ENCODE measurements at places on chromosomes 4 and X.

GRCh38 chr4:176981551-176981950, 188.8 kb upstream of the VEGFC start:
- DNase-seq = no peak

DNA sequence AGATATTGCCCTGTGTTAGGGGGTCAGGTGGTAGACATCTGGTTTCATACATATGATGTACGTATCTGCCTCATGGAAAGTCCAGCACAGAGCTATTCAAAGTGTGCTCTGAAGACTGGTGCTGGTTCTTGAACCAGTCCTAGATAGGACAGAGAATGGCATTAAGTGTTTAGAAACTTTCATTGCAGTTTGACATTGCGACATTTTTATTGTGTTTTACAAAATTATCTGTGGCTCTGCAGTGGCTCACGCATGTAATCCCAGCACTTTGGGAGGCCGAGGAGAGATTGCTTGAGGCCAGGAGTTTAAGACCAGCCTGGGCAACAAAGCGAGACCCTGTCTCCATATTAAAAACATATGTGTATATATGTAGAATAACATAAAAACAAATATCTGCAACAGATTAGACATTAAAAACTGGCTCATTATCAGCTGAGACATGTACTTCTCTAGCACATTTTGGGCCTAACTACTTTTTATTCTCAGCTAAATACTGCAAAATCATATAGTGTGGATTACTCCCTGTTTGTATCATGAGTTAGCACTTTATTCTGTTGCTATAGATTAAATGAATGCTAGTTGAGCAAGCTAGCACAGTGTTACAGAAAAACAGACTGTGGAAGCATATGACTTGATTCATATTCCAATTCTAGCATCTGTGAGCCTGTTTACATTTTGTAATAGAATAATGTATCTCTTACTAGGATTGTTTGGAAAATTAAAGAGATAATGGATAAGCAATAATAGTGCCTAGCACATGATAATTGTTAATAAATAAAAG, 57.1 kb downstream of the USP9X start:
- DNase-seq = no peak

- DNase-seq = no peak
Observed at GRCh38 chr4:60581919-60582536, 618.1 kb upstream of the ADGRL3 start.

DNA sequence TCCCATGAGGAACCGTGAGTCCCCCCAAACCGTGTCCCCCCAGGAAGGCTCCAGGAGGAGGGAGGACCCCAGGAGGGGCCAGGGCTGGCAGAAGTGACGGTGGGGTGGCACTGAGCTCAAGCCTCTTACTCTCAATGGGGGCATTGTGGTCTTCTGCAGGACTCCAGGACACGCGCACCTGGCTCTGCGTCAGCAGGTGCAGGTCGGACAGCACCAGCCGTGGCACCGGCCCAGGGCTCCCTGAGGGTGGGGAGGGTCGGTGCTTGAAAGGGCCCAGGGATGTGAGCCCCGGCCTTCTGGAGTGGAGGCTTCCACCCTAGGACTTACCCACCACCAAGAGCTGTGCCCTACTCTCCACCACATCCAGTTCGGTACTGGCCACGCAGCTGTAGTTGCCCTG, 18.3 kb downstream of the L1CAM start:
- no peak for DNase-seq

GRCh38 chrX:107760304-107761077, 15.1 kb downstream of the TSC22D3 start:
- DNase-seq = no peak

GRCh38 chrX:129754056-129755024, 15.6 kb downstream of the XPNPEP2 start:
- no peak for DNase-seq

Data from stimulated activated CD4-positive, alpha-beta T cell treated with anti-CD3 and anti-CD28 coated beads, Interleukin-4, amount 100 ng/mL, for 24 hours (primary cell).